ENCODE measurements at places on chromosomes 4 and X.

DNA sequence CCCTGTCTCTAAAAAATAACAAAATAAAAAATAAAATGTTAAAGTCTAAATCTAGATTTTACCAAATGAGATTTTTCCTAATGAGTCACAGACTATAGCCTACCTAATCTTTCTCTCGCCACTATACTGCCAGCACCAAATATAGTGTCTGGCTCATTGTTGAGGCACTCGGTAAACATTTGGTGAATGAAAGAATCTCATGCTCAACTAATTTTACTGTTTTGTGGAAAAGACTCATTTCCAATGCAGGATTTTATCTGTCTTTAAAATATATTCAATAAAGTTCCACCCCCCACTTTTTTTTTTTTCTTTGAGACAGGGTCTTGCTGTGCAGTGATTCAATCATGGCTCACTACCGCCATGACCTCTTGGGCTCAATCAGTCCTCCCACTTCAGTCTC lies 71.5 kb downstream of the PLS3 start:
- DNase-seq: no peak

DNA sequence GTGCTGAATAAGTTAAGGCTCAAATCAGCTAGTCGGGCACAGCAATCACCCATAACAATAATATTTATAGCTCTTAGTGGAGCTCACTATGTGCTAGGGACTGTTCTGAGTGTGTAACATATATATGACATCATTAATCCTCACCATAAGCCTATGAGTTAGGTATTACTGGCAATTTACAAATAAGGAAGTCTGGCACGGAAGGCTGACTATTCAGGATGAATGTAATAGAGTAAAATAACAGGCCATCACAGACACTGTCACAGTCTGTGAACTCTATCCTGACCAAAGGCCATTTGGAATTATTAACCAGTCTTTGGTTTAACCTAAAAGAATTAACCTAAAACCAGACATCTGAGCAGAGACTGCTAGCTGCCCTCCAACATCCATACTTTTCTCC lies 119.3 kb downstream of the C4orf51 start:
- DNase-seq: no peak

DNA sequence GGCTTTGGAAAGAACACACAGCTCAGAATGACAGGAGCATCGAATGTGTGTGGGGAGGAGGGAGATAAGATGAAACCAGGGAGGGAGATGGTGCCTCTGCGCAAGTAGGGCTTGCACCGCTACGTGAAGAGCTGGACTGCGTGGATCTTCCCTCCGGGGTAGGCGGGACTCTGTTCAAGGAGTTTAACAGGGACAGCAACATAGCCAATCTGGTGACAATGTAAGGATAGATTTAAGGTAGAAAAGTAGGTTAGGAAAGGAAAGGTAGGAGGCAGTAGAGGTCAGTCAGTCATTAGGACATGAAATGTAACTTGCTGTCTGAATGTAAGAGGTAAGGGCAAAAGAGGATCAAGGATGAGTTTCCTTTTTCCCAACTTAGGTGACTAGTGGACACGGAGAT lies 152.5 kb downstream of the DCTD start:
- no peak for DNase-seq

DNA sequence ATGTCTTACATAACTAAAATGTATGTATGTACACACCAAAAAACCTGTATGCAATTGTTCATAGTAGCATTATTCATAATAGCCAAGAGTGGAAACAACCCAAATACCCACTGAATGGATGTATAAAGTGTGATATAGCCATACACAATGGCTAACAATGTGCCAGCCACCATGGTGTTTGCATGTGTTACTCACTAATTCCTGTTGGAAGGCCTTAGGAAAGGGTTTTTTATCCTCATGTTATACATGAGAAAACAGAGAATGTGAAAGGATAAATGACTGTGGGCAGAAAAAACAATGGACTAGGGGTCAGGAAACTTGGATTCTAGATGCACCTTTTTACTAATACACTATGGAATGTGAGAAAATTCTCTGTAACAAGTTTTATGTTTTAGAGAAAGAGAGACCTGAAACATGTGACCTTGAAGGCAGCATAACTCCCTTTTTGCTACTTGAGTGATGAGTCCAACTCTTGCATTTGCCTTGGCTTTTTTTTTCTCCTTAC lies 55.7 kb downstream of the TIGD2 start:
- DNase-seq: no peak

DNA sequence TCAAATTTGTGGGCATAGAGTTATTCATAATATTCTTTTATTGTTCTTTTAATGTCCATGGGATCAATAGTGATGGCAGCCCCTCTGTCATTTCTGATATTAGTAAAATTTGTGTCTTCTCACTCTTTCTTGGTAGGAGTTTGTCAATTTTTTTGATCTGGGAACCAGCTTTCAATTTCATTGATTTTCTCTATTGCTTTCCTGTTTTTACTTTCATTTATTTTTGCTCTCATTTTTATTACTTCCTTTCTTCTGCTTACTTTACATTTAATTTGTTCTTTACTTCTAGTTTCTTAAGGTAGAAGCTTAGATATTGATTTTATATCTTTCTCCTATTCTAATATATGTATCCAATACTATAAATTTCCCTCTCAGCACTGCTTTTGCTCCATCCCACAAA lies 40.7 kb downstream of the AWAT2 start:
- DNase-seq: no peak
